ENCODE measurements at places on chromosomes 13 and 19.

GRCh38 chr13:106036870-106037269 is 498.6 kb downstream of the EFNB2 start:
- no peak for DNase-seq

DNA sequence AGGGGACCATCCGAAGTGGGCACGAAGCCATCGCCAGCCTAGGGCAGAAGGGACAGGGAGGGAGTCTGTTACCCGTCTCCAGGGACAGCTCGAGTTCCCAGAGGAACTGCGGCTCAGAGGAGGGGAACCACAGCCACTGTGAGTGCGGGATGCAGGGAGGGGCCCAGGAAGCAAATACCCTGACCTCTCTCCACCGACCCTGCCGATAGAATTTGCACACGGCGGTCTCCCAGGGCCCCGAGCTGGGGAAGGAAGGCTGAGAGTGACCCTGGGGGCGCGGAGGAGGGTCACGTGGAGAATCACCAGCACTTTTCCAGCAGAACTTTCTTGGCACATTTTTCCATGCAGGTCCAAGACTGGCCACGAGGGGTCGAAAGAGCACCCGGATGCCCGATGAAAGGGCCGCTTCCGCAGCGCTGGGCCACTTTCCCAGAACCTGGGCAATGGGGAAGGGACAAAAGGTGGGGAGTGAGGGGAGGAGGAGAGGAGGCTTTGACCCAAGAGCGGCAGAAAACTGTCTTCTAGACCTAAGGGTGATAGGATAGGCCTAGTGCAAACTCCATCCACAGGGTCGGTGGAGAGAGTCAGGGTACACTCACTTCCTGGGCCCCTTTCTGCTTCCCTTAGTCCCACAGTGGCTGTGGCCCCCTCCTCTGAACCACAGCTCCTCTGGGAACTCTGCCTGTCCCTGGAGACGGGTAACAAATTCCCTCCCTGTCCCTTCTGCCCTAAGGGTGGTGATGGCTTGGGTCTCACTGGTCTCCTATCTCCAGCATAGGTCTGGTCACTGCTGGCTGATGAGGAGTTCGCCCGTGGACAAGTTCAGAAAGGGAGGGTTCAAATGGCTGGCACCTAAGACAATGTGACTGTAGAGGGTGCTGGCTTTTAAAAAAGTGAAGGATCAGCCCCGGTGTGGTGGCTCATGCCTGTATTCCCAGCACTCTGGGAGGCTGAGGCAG is 5.3 kb upstream of the GPR4 start:
- peak; percentile 8 for DNase-seq

- peak; percentile 86 for DNase-seq
These were observed 9.5 kb downstream of the POU4F1 start for GRCh38 chr13:78593652-78594455.

DNA sequence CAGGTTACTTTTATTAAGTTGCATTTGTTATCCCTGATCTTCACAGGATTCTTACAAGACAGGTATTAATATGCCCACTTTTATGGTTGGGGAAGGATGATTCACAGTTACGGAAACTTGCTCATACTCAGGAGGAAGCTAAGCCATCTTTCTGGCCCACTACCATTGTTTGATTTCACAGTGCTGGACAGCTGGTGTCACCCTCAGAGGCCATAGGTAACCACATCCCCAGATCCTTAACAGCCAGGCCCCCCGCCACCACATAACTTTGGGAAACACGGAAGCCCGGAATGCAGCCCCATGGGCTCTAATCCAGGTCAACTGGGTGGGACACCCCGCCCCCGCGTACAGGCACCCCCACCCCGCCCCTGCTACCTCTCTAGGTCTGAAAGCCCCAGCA is 119.7 kb downstream of the IRS2 start:
- DNase-seq, result no peak

GRCh38 chr13:23392925-23393645 is 40.4 kb downstream of the SACS start:
- no peak for DNase-seq

GRCh38 chr13:42876887-42877545 is 95.6 kb downstream of the FAM216B start:
- no peak for DNase-seq

DNA sequence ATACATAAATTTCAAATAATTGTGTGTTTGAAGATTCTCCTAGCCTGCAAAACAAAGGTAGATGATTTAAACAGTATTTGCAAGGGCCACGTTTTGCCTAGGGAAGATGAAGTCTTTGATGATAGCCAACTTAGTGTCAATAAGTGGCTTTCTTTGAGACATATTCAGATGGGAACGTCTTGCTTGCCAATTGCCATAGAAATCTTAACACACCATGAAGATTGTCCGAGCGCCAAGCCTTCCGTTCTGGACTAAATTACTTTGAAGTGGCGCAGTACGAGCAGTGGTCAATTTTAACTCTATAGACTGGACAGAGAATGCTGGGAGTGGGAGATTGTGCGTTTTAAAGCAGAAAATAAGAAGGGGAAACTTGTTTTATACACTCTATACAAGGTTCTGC is 9.9 kb downstream of the ZIC5 start:
- no peak for DNase-seq

DNA sequence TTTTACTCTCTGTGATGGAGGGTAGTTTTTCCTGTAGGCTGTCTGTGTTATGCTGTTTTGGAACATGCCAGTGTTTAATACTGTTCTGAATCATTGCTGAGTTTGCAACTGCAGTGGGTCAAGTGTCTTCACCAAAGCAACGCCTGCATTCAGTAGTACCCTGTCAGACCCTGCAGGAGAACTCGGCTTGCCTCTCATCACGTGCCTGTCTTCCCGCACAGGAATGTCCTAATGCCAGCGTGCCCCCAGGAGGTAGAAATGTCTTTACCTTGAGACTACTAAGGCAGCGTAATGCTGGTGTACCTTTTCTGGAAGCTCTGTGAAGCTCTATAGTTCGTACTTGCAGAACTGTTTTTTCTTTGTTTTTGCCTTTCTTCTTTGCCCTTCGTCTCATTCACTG is 42.3 kb downstream of the POLR1D start:
- no peak for DNase-seq

- no peak for DNase-seq
These were observed 29.3 kb downstream of the SERP2 start for GRCh38 chr13:44402899-44403445.

DNA sequence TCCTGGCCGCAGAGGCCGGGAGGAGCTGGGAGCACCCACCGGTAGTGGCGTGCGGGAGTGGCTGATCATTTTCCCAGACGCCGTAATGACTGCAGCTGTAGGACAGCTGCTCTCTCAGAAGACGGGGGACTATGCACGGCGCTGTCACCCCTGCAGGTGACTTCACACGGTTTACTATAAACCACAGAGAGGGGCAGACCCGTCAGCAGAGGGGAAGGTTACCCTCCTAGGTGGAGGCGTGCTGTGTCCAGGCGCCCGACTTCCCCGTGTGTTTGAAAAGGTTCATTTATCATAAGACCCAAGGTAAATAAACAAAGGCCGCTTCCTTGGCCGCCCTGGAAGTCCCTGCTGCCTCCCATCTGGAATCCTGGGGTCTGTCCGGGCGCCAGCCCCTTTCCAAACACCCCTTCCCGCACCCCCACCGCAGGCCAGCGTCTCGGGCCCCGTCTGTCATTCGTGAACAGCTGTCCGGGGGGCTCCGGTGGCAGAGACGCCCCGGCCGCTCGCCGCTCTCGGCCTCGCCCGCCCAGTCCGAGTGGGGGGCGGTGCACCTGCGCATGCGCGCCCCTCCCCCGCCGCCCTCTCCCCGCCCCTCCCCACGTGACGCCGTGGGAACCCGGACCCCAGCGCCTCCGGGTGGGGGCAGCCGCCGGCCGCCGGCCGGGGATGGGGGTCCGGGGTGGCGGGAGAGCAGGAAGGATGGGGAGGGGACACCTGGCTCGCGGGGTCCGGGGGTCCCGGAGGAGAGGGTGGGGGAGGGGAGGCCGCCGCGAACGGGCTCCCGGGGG is 915 bp downstream of the SHC2 start:
- DNase-seq, result peak; percentile 87

GRCh38 chr13:95418946-95419345 is 117.7 kb upstream of the ABCC4 start:
- DNase-seq, result no peak

DNA sequence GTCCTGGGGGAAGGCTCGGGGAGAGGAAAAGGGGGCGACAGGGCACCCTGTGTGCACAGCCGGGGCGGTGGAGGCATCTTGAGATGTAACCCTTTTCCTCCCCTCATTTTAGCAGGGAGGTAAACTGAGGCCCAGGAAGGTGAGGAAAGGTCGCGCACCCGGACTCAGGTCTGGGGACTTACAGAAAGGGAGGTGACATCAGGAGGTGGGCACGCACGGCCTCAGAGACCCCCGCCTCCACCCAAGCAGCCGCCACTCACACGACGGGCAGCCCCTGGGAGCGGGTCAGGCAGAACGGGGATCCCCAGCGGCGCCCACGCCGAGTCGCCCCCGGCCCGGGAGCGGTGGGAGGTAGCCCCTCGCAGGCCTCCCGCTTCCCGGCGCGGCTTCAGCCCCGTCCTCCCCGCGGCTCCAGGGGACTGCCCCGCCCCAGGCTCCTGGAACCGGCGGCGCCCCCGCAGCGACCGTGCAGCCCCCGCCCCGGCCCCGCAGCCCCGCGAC is 477 bp downstream of the PIP5K1C start:
- no peak for DNase-seq

DNA sequence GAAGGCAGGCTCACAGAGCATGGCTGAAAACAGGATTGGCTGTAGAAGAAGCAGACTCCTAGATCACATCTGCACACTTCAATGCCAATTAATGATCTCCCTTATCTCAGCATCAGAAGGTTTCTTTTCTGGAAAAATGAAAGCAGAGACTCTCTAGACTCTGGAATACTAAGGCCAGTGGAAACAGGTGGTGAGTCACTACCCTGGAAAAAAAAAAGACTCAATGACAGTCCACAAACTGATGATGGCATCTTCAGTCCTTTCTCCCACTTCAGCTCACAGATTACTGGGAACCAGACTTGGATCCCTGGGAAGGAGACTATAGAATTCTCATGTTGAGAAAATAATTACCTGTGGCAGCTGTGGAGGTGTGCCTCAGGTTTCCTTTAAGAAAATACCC is 47.5 kb upstream of the MBNL2 start:
- no peak for DNase-seq

DNA sequence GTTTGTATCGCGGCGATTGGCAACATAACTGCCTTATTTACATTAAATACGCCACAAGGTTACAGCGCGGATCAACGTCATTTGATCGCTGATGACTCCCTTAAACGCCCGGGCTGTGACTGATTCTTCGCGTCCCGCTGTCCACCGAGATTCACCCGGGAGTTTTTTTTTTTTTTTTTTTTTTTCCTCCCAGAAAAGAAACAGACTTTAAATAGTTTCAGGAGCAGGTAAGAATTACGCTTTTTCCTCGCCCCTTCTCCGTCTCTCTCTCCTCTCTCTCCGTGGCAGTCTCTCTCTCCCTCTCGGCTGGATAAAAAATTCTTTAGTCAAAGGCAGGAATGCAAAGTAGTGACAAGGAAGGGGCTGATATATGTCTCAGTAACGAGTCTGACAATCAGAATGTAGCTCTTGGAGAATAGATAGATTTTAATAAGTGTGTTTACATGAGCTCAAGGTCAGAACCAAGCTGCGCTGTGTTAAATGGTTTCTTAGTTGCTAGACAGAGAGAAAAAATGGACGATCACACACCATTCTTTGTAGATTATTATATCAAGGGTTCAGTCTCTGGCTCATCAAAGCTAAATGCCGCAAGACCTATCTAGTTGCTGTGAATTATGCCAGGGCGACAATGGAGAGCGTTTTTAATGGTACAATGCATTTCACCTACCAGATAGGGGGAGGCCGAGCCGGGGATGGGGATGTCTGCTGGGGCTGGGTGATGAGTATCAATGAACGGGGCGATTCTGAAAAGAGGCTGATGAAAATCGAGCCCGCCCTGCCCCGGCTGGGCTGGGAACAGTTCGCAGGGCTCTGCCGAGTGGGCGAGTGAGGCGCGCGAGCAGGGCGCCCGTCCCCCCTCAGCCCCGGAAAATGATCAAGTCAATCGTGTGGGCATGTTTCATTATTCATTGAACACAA is 147.2 kb upstream of the ZNF536 start:
- no peak for DNase-seq

GRCh38 chr19:41691268-41691970 is 3.3 kb upstream of the CEACAM7 start:
- DNase-seq, result no peak

DNA sequence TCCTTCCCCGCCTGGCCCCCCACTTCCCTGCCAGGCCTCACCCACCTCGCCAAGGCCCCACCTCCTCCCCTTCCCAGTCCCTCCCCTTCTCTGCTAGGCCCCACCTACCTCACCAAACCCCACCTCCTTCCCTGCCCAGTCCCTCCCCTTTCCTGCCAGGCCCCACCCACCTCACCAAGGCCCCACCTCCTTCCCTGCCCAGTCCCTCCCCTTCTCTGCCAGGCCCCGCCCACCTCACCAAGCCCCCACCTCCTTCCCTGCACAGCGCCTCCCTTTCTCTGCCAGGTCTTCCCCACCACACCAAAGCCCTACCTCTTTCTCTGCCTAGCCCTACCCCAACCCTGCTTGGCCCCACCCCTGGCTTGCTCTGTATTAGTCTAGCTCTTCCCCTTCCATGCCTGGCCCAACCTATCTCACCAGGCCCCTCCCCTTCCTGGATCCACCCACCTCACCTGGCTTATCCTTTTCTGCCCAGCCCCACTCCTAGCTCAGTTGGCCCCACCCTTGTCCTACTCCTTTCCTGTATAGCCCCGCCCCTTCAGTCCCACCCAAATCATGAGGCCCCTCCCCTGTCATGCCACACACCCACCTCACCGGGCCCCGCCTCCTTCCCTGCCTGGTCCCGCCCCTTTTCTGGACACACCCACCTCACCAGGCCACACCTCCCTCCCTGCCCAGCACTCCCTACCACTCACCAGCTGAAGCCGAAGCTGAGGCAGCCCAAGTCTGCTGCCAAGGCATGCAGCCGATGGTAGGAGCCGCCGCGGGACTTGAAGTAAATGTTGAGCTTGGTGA is 16.2 kb downstream of the CERS1 start:
- peak; percentile 5 for DNase-seq

DNA sequence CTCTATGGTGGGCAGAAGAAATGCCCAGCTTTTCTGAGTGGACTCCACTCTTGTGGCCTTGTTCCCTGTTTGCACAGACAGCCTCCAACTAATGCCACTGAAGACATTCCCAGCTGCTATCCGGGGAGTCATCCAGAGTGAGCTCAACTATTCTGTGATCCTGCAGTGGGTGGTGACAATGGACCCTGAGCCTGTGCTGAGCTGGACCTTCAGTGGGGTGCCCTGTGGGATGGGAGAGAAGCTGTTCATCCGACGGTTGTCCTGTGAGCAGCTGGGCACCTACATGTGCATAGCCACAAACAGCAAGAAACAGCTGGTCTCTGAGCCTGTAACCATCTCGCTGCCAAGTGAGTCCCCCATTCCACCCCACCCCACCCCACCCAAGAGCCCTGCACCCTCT is 10.3 kb downstream of the IGSF23 start:
- DNase-seq, result no peak

GRCh38 chr13:83450591-83450990 is 431.7 kb downstream of the SLITRK1 start:
- DNase-seq, result no peak

- peak; percentile 28 for DNase-seq
These were observed 819.9 kb downstream of the OLFM4 start for GRCh38 chr13:53848366-53848961.

GRCh38 chr13:81018936-81019335 is 678.0 kb upstream of the SPRY2 start:
- no peak for DNase-seq
